ENCODE measurements at places on chromosomes 13 and 19.

DNA sequence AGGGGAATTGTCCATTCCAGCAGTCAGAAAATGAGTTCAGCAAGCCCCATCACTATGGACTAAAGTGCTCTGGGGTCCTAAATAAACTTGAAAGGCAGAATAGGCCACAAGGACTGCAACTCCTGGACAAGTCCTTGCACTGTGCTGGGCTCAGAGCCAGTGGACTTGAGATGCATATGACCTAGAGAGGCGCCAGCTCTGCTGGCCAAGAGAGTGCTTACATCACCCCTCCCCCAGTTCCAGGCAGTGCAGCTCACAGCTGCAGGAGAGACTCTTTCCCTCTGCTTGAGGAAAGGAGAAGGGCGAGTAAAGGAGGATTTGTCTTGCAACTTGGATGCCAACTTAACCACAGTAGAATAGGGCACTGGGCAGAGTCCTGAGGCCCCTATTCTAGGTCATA lies 109.5 kb upstream of the WASF3 start:
- DNase-seq = no peak

DNA sequence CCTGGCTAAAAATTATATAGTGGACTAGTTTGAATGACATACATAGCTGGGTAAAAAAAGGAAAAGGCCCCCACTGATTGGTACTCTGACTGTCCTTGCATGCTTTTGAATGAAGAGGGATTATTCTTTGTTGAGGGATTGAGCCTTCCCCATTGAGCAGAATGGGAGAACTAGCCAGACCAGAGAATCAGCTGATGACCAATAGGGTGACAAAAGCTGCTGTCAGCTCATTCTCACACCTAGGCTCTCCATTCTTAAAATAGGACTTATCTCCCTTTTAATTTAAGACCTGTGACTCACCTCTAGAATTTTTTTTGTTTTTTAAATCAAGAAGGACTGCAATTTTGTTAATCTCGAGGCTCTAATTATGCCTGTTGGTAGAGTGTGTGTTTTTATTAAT lies 79.3 kb downstream of the CRYL1 start:
- DNase-seq = no peak

DNA sequence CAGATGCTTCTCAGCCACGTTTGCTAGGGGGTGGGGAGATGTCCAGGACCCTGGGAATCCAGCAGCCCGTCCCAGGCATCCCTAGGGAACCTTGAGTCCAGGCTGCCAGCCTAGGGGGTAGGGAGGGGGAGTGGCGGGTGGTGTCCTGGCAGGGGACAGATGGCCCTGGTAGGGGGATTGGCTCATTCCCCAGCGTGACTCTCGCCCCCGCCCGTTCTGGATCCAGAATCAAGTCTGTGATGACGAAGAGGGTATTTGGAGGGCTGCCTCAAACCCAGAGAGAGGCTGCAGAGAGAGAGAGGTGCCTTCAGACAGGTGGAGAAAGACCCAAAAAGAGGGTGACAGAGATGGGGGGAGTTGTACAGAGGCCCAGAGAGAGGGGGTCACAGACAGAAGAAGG lies 4.1 kb downstream of the SLC17A7 start:
- no peak for DNase-seq

GRCh38 chr13:30730526-30730925 lies 4.8 kb upstream of the ALOX5AP start:
- no peak for DNase-seq

DNA sequence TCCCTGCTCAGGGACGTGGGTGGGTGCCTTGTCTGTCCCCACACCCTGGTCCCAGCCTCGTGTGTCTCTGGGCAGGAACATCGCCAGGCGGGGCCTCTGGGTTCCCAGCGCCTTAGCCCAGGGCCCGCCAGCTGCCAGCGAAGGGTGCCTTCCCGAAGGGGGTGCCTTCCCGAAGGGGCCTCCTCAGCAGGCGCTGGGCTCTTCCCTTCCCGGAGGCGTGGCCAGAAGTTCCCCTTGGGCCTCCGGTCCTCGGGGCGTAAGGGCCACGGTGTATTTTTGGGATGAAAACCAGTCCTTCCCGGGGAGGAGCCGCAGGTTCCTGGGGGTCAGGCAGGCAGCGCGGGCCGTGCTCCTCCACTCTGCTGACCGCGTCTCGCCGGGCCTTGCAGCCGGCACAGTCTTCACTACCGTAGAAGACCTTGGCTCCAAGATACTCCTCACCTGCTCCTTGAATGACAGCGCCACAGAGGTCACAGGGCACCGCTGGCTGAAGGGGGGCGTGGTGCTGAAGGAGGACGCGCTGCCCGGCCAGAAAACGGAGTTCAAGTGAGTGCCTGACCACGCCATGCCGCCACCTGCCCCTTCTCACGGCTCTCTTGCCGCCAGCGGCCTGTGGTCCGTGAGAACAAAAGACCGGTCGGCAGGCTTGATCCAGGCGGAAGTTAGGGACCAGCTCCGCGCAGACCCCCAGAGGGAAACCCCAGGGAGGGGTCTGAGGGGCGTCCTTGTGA lies 6.9 kb downstream of the BSG start:
- DNase-seq = no peak

DNA sequence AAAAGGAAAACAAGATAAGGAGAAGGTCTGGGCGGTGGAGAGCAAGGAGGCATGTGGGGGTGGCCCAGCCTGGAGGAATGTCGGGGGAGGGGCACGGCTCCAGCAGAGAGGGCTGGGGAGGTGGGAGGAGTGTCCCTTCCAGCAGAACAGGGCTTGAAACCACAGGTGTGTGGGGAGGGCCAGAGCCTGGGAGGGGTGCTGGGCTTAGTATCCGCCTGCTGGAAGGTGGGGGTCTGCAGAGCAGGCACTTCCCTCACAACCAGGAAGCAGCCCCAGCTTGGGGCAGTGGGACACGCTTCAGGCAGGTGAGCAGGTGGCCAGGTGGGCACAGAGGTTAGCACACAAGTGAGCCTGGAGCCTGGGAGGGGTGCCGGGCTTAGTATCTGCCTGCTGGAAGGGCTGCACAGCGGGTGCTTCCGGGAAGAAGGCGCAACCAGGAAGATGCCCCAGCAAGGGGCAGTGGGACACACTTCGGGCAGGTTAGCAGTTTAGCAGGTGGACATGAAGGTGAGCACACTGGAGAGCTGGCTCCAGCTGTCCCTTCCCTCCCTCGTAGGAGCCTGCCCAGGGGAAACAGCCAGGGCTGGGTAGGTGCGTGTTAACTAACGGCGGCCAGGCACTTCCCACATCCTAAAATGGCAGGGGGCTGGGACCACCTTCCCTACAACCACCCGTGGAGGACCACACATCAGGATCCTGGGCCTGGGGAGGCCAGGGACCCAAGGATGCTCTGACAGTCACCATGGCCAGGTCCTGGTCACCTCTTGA lies 3.0 kb downstream of the GAS6 start:
- no peak for DNase-seq

- no peak for DNase-seq
Observed at GRCh38 chr13:84569366-84569765, 687.1 kb upstream of the SLITRK1 start.

DNA sequence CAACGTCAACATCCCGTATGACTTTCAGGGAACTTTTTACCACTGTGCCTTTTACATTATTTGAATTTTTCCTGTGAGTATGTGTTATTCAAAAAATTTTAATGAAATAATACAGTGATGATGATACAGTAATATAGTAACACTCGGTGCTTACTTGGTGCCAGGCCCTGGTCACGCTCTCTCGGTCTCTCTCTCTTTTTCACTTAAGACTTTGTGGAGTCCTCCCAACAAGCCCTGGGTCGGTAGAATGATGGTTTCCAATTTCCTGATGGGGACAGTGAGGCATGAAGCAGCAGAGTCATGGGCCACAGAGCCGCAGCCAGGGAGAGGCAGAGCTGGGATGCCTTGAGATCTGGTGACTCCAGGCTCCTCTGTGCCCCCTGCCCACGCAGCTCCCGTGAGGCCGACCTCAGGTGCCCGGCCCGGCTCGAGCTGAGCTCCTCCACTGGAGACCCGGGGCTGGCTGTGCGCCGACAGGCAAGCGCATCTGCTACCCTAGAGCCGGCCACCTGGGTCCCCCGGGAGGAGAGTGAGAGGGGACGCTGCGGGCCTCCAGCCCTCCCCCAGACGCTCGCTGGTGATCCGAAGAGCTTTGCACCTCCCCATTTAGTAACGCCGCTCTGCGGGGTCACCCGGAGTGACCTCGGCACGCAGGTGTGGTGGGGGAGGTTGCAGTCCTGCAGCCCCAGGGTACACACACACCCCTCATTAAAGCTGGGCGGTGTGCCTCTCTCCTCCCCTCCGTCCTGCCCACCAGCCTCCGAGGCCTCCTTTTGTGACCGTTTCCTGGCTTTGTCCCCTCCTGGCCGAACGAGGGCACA lies 4.4 kb upstream of the SBK3 start:
- no peak for DNase-seq

DNA sequence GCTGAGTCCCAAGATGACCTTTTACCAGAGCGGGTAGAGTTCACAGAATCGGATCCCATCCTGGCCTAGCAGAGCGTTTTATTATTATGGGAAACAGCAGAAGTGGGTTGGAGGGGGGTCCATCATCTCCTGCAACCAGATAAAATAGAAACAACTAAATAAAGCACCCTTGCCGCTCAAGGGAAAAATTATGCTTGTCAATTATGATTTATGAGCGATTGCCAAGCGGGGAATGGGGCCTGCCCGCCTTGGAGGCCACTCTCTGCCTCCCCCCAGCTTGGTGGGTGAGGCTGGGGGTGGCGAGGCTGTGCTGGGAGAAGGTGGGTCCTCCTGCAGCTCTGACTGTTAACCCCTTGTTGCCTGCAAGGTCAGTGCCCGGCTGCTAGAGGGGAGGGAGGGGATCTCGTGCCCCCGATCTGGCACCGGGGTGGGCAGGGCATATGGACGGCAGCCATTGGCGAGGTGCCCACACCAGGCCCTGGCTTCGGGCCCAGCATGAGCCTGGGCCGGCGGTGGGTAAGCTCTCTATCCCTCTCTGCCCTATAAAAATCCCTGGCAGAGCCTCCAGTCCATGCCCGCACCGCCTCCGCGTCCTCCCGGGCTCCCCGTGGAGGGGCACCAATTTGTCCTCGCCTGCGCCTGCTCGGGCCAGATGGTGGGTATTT lies 129.1 kb downstream of the URI1 start:
- no peak for DNase-seq

DNA sequence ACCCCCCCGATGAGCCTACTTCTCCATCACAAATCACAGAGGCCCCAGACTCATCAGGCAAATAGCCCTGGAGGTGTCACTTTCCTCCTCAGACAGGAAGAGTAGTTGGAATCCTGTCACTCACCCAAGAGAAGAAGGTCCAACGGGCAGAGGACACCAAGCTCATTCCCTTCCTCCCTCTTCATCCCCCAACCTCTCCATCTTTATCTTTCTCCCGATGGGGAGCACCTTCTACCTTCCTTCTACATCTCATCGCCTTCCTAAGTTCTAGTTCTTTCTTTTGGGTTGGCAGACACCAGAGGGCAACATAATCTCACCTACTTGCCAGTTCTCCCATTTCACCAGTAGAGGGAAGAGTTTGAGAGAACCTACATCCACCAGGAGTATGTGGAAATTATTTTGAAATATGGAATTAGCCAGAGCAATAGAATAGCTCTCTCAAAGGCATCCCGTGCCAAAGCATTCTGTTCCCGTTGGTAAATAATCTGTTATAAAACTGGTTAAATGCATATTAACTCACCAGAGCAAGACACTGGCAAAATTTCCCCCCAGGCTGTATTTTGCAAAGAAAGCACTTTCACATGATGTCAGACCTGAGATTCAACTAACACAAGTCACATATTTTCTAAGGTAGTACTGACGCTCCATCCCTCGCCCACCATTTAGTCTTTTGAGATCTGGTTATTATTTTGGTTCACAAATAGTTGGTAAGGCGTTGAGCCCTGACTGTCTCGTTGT lies 55.0 kb downstream of the ZIC5 start:
- no peak for DNase-seq

DNA sequence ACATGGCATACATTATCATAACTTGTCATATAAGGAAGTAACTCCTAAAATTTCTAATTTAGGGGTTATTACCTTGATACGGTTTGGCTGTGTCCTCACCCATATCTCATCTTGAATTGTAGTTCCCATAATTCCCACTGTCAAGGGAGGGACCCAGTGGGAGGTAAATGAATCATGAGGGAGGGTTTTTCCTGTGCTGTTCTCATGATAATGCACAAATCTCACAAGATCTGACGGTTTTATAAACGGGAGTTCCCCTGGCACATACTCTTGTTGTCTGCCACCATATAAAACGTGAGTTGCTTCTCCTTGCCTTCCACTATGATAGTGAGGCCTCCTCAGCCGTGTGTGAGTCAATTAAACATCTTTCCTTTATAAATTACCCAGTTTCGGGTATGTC lies 76.0 kb downstream of the ZDHHC20 start:
- DNase-seq = no peak

DNA sequence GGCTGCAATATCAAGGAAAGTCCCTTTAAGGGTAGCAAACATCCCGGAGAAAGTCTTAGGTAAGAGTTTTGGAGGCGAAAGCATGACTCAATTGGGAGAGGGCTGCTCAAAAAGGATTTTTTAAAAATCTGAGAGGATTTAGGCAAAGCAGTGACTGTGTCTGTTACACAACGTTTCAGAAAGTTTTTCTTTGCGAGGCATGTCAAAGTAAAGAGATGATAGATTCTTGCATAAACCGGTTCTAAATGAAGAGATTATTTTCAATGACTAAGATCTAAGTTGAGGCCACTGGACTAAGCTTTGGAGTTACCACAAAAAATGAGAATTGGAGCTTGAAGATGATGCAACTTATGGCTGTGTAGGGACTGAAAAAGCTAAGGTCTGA lies 43.7 kb upstream of the ENOX1 start:
- DNase-seq = no peak

GRCh38 chr19:40619333-40620160 lies 18.4 kb downstream of the LTBP4 start:
- DNase-seq = no peak

DNA sequence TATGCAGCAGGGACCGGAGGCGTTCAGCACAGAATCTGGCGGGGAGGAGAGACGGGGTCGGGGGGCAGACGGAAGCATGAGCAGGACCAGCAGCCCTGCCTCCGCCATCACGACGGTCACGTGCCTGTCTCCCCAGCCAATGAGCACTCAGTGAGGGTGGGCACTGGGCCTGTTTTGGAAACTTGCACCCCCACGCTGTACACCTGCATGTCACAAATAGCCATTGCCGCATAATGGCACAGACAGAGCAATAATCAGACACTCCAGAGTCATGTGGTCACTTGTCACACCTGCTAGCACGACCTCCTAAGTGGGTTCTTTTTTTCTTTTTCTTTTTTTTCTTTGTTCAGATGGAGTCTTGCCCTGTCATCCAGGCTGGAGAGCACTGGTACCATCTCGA lies 8.8 kb downstream of the ERCC2 start:
- no peak for DNase-seq

DNA sequence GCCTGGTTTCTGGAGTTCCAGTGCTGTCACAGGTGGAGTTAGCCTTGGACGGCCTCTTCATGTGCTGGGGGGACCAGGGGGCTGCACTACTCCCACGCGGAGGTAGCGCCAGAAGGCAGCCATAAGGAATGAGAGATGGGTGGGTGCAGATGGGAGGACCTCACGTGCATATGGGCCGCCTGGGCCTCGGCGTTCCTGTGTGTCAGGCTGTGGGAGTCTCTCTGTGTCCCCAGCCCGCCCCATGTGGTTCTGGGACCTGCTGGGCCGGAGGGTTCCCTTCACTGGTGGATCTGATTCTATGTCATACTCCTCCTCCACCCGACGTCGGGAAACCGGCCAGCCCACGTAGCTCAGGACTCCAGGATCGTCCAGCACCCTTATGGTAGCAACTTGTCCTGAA lies 149.0 kb upstream of the SOX1 start:
- no peak for DNase-seq

Measured in stimulated activated naive B cell treated with anti-CD40 and anti-IgM and Interleukin-4, amounts not matched to agents 10 μg/mL and 1 μg/mL and 100 μg/mL, for 72 hours (primary cell).